ENCODE measurements at places on chromosomes 1 and 21. TPM values are rescaled to one million over a fixed set of nuclear protein-coding genes. Genes with fewer than 3 reads are reported as not detected.

HCN3 gene
- total RNA-seq: 0.97 TPM

TMEM82 gene
- total RNA-seq: not detected

GRIK1 gene
- not detected for total RNA-seq

SH3D21 gene
- total RNA-seq: 1.5 TPM

LCE3E gene
- not detected for total RNA-seq

BRINP3 gene
- not detected for total RNA-seq

C1orf141 gene
- not detected for total RNA-seq

ZBTB37 gene
- total RNA-seq: 4.8 TPM

Measured in SJSA1 (cell line).